Femur (tissue), 1 donor: ENCODE measurements at places on chromosomes 11 and 22.

GRCh38 chr11:134333312-134333711, 1.5 kb downstream of the GLB1L2 start:
- no peak for DNase-seq

GRCh38 chr11:64444838-64445441, 86.0 kb downstream of the RPS6KA4 start:
- DNase-seq = no peak

DNA sequence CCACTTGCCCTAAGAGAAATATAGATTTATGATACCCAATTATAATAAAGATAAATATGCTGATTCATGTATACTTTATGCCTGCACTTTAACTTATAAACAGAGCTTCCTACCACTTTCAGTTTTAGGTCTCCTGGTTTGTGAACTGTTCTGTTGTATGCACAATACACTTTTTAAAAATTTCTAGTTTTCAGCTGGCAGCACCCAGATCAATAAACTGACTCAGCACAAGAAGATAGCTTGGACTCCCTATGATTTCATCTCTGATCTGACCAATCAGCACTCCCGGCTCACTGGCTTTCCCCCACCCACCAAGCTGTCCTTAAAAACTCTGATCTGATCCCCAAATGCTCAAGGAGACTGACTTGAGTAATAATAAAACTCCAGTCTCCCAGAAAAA, 33.5 kb upstream of the FAM181B start:
- DNase-seq = no peak

GRCh38 chr11:64632654-64633053, 41.6 kb downstream of the SLC22A12 start:
- no peak for DNase-seq

GRCh38 chr11:118552341-118552740, 13.4 kb downstream of the IFT46 start:
- DNase-seq = no peak

GRCh38 chr22:32119568-32120235, 39.4 kb downstream of the C22orf42 start:
- DNase-seq = no peak

DNA sequence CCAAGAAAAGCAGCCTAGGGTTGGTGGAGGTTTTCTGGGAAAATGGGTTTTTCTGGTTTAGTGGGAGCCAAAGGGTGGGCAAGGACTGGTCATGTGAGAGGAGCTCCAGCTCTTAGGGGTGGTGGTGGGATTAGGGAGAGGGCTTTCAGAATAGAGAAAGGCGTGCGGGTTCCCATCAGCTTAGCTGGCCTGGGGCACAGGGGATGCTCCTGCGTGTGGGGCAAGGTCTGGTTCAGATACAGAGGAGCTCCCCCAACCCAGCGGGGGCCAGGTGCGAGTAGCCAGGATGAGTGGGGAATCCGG, 644 bp downstream of the TMEM134 start:
- no peak for DNase-seq

- DNase-seq = no peak
These were observed 33.3 kb upstream of the MYEOV start for GRCh38 chr11:69260622-69261021.

GRCh38 chr11:67732045-67732787, 57.8 kb upstream of the ALDH3B2 start:
- DNase-seq = no peak

DNA sequence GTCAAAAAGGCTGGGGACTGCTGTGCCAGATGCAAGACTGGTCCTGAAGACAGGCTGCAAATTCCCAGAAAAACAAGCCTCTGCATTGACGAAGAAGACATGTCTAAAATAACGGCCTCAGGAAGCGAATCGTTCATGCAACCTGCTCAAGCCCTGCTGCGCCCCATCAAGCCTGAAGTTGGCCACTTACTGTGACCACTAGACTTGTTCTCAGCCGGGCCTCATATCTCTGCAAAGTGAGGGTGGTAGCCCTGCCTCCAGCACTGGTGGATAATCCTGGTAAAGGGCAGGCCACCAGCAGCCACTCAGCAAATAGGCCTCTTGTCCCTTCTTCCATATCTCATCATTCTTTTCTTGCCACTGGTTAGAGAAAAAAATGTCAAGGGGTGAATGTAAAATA, 11.8 kb downstream of the LTO1 start:
- no peak for DNase-seq

DNA sequence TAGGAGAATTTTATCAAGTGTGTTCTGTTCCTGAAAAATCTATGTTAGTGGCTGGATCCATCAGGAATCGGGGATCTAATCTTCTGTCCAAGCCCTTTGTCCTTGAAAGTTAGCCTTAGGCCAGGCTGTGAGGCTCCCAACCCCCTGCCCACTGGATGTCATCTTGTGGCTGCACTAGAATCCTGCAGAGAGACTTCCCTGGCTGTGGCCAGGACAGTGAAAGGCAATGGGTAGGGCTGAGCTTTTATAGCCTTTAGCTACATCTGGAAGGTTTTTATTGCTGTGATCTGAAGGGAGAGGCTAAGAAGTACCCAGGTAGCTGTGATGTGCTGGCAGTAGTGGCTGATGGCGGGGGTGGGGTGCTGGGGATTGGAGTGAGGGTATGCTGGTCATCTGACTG, 2.1 kb downstream of the OAF start:
- DNase-seq = no peak

- no peak for DNase-seq
These were observed 137.4 kb downstream of the EHF start for GRCh38 chr11:34758262-34758661.

DNA sequence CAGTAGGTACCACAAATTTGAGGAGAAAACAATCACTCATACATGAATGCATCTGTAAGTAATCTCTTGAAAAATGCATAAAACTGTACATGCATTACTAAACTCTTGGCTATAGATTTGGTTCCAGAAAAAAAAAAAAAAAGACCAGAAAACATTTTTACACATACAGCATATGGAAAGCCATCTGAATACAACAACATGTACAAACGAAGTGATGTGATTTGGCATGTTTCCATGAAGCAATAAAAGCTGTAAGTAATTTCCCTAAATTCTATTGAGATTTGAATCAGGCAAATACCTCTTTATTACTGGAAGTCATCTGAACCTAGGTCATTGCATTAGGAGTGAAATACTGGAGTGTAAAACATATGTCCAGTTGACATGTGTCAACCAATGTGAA, 31.9 kb upstream of the ZC3H12C start:
- DNase-seq = no peak

- DNase-seq = no peak
These were observed 103.2 kb downstream of the C11orf65 start for GRCh38 chr11:108364159-108364558.

- DNase-seq = no peak
These were observed 25.6 kb downstream of the SCUBE2 start for GRCh38 chr11:9065607-9066432.

GRCh38 chr11:26712497-26712896, 9.4 kb downstream of the SLC5A12 start:
- no peak for DNase-seq
